ENCODE measurements at places on chromosomes 5 and 9. TPM values are rescaled to one million over a fixed set of nuclear protein-coding genes. Genes with fewer than 3 reads are reported as not detected.

- no peaks in the 10 kb centered on the region for H3K27me3 ChIP-seq
- DNase-seq = no peak
- no peak overlapping the region for H3K27ac ChIP-seq
- no peak overlapping the region for H3K4me3 ChIP-seq
These were observed 308.4 kb downstream of the BRINP1 start for GRCh38 chr9:119060629-119061385.

DNA sequence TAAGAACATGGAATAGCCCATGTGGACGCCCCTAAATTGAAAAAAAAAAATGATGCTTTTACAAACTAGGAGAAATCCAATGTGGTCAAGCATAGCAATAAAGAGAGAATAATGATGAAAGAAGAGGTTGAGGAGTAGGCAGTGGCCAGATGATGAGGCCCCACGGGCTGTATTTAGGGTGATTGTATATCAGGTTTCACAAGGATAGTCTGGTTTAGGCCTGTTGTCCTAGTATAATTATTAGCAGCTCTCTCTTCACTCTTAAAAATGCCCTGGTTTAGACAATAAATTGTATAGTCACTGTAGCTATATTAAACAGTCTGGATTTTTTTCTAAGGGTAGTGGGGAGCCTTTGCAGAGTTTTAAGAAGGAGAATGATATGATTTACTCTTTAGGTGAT is 102.4 kb upstream of the PRRC1 start:
- H3K4me1 ChIP-seq = no peaks in the 10 kb centered on the region
- peaks cover 8% of the 10 kb centered on the region for H3K36me3 ChIP-seq
- H3K4me3 ChIP-seq = no peak overlapping the region

GRCh38 chr5:139488260-139488659 is 5.7 kb upstream of the STING1 start:
- no peak overlapping the region for H3K4me3 ChIP-seq
- H3K4me1 ChIP-seq = no peaks in the 10 kb centered on the region
- no peaks in the 10 kb centered on the region for H3K27me3 ChIP-seq
- H3K27ac ChIP-seq = no peak overlapping the region
- DNase-seq = no peak
- H3K36me3 ChIP-seq = no peaks in the 10 kb centered on the region

DNA sequence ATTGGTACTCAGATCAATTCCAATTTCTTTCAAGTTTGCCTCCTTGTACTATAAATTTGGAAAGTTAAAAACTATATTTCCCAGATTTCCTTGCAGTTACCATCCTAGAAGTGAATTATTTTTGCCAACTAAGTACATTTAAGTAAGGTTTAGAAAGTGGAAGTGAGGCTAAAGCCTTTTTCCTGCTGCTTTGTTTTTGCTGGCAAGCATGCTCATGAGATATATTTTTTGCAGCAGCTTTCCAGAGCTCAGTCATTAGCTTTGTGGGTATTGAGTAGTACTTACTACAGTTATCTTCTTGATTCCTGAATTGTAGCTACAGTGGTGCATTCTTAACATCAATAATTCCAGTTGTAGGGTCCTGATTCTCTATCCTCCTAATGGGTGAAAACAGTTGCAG is 3.5 kb upstream of the BTF3 start:
- H3K27me3 ChIP-seq = no peaks in the 10 kb centered on the region
- no peak overlapping the region for H3K27ac ChIP-seq
- peaks cover 2% of the 10 kb centered on the region for H3K36me3 ChIP-seq
- peaks cover 9% of the 10 kb centered on the region for H3K4me1 ChIP-seq
- H3K4me3 ChIP-seq = no peak overlapping the region
- no peak for DNase-seq

GRCh38 chr5:111968459-111968858 is 211.5 kb upstream of the NREP start:
- no peaks in the 10 kb centered on the region for H3K36me3 ChIP-seq
- no peak overlapping the region for H3K4me3 ChIP-seq
- no peaks in the 10 kb centered on the region for H3K27me3 ChIP-seq

- H3K36me3 ChIP-seq = no peaks in the 10 kb centered on the region
- no peak overlapping the region for H3K27ac ChIP-seq
- no peaks in the 10 kb centered on the region for H3K27me3 ChIP-seq
- no peak overlapping the region for H3K4me3 ChIP-seq
These were observed 8.2 kb upstream of the PARP8 start for GRCh38 chr5:50658246-50658645.

GRCh38 chr5:54905942-54906537 is 79.4 kb downstream of the ESM1 start:
- H3K4me3 ChIP-seq = no peak overlapping the region
- no peak overlapping the region for H3K27ac ChIP-seq
- DNase-seq = peak; percentile 88
- no peaks in the 10 kb centered on the region for H3K36me3 ChIP-seq

DNA sequence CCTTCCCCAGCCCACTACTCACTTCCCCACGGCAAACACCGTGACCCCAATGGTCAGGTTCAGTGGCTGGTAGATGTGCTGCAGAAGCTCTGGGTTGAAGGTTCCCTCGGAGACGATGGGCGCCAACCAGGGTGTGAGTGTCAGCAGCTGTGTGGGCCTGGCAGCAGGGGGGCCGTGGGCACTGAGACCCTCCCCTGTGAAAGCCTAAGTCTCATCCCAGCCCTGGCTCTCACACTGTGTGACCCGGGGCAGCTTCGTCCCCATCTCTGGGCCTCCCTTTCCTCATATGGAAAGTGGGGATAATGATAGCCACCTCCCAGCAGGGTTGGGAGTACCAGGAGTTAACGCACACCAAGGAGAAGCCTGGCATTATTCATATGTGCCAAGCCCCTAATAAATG is 8.6 kb downstream of the GBGT1 start:
- no peak for DNase-seq
- H3K4me3 ChIP-seq = no peak overlapping the region
- H3K36me3 ChIP-seq = peaks cover 25% of the 10 kb centered on the region
- no peaks in the 10 kb centered on the region for H3K27me3 ChIP-seq
- no peaks in the 10 kb centered on the region for H3K4me1 ChIP-seq

DNA sequence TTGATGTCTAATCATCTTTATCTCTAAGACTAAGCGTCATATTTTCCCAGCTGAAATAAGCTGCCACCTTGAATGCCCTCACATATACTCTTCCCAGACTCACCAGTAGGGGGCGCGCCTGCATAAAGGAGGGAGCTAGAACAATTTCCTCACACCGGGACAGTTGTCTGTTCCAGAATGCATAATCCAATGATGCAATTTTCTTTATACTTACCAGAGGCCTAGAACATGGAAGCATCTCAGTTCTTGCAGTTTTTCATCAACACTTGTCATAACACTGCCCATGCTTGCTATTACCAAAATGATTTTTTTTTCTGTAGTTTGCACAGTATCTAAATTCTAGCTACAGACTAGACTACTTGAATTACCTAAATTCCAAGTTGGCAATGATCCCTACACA is 203.9 kb downstream of the FRMD3 start:
- no peaks in the 10 kb centered on the region for H3K27me3 ChIP-seq
- no peak overlapping the region for H3K27ac ChIP-seq
- DNase-seq = peak; percentile 92
- H3K36me3 ChIP-seq = no peaks in the 10 kb centered on the region
- no peaks in the 10 kb centered on the region for H3K4me1 ChIP-seq

GRCh38 chr5:4831325-4831724 is 308.8 kb upstream of the ADAMTS16 start:
- DNase-seq = peak; percentile 59
- H3K4me3 ChIP-seq = no peak overlapping the region
- H3K4me1 ChIP-seq = peaks cover 6% of the 10 kb centered on the region
- H3K27me3 ChIP-seq = no peaks in the 10 kb centered on the region
- no peak overlapping the region for H3K27ac ChIP-seq

DNA sequence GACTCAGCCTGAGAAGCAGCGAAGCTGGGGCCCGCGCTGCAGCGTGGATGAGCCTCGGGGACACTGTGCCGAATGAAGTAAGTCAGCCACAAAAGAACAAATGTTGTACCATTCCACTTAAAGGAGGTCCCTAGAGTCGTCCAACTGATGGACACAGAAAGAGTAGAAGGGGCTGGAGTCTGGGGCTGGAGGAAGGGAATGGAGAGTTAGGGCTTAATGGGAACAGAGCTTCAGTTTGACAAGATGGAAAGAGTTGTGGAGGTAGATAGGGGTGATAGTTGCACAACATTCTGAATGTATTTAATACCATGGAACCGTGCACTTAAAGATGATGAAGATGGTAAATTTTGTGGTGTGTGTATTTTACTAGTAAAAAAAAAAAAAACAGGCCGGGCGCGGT is 119.9 kb downstream of the EHMT1 start:
- DNase-seq = no peak
- no peak overlapping the region for H3K4me3 ChIP-seq

GRCh38 chr5:53987101-53987500 is 323.3 kb downstream of the ARL15 start:
- no peaks in the 10 kb centered on the region for H3K27me3 ChIP-seq
- no peak overlapping the region for H3K27ac ChIP-seq
- H3K36me3 ChIP-seq = no peaks in the 10 kb centered on the region
- no peaks in the 10 kb centered on the region for H3K4me1 ChIP-seq
- DNase-seq = no peak

DNA sequence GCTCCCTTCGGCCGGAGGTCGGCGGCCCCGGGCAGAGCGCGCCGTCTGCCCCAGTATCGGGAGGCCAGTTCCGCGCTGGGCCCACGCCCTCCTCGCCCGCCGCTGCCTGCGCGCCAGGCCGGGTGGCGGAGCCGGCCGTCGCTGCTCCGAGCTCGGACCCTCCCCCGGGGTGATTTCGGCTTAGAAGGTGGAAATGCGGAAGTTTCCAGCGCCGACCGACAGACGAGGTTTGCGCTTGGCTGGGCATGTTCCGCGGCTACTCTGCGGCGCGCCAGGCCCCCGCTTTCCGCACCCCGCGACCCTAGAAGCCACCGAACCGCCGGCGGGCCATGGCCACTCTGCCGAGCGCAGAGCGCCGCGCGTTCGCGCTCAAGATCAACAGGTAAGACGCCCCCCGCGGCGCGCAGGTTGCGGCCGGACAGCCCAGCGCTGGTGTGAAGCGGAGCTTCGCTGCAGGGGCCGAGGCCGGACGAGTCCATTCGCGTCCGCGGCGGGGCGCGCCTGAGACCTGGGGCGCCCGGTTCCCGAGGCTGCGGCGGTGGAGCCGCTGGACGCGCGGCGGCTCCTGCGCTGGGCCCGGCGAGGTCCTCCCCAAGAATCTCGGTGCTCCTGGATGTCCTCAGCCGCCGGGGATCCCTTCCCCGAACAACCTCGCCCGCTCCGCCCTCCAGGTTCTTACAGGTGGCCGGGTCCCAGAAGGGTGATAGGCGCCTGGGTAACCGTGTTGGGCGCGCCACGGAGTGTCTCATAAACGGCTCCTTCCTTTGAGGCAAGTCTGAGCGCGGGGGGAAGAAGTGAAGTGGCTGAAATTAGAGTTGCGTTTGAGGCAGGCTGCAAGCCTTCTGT is at the start of gene DOCK8:
DOCK8 (plus strand) TSS at position 218 of the 846 bp plus-strand sequence; CDS start at position 330, 112 bp downstream.
- no peaks in the 10 kb centered on the region for H3K36me3 ChIP-seq
- H3K27me3 ChIP-seq = peaks cover 7% of the 10 kb centered on the region
- no peaks in the 10 kb centered on the region for H3K4me1 ChIP-seq
- H3K27ac ChIP-seq = no peak within 1 kb of the TSS
- peak; percentile 93 for DNase-seq

- H3K27me3 ChIP-seq = no peaks in the 10 kb centered on the region
- H3K36me3 ChIP-seq = no peaks in the 10 kb centered on the region
- peaks cover 9% of the 10 kb centered on the region for H3K4me1 ChIP-seq
These were observed 64.9 kb upstream of the ELL2 start for GRCh38 chr5:96026406-96027041.

DNA sequence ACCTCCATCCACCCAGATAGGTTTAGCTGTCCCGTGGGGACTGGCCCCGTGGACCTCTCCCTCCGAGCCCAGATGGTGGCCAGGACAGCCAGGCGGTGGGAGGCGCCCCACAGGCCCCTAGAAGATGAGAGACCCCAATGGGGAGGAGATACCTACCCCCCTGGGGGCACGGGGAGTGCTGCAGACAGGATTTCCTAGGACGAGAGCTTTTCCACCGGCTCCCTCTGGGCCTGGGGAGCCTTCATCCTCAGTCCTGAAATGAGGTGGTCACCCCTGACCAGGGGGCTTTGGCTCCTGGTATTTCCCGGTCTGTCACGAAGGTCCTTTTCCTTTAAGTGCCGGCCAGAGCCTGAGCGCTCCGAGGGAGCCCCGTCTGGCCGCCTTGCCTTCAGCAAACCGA is 46.8 kb downstream of the MRPL36 start:
- no peak overlapping the region for H3K4me3 ChIP-seq
- no peaks in the 10 kb centered on the region for H3K36me3 ChIP-seq
- peak; percentile 26 for DNase-seq

DNA sequence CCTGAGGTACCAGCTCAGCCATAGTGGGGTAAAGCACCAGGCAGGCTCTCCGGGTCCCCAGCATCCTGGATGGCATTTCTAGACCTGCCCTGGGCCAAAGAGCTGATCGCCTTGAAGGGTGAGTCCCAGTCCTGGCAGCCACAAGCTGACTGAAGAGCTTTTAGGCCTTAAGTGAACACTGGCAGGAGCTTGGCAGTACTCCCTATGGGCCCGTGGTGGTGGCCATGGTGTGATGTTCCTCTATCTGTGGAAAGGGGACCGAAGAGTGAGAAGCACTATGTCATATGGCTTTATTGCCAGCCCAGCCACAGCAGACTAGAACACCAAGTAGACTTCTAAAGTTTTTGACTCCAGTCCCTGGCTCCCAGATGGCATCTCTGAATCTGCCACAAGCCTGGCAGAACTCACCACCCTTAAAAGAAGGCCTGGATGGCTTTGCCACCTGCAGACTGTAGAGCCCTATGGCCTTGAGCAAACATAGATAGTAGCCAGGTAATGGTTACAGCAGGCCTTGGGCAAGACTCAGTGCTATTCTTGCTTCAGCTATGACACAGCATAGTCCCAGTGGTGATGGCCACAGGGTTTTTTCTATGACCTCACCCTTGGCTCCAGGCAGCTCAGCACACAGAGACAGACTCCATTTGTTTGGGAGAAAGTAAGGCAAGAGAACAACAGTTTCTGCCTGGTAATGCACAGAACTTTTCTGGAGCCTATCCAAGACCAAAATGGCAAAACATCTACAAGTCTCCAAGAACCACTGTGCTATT is 801.5 kb upstream of the DMAC1 start:
- H3K27ac ChIP-seq = no peak overlapping the region
- DNase-seq = no peak
- H3K4me1 ChIP-seq = no peaks in the 10 kb centered on the region
- no peaks in the 10 kb centered on the region for H3K27me3 ChIP-seq
- H3K36me3 ChIP-seq = no peaks in the 10 kb centered on the region

GFI1B gene
- total RNA-seq = 0.29 TPM

PTPA gene
- 107 TPM for total RNA-seq

ERMP1 gene
- 22.0 TPM for total RNA-seq

ROR2 gene
- 122 TPM for total RNA-seq

SECISBP2 gene
- total RNA-seq = 55.0 TPM

MEIKIN gene
- total RNA-seq = not detected

TAF11L14 gene
- not detected for total RNA-seq

CCDC180 gene
- 1.4 TPM for total RNA-seq

ADAMTSL2 gene
- 0.93 TPM for total RNA-seq

SLC6A18 gene
- not detected for total RNA-seq

MAMDC2 gene
- 0.44 TPM for total RNA-seq
